ENCODE measurements at places on chromosomes 3 and 15. TPM values are rescaled to one million over a fixed set of nuclear protein-coding genes. Genes with fewer than 3 reads are reported as not detected.

The CHRNA3 gene
- total RNA-seq = not detected

The CCRL2 gene
- total RNA-seq = not detected

GRCh38 chr3:127529346-127530188, 61.0 kb downstream of the TPRA1 start:
- no peak for DNase-seq

DNA sequence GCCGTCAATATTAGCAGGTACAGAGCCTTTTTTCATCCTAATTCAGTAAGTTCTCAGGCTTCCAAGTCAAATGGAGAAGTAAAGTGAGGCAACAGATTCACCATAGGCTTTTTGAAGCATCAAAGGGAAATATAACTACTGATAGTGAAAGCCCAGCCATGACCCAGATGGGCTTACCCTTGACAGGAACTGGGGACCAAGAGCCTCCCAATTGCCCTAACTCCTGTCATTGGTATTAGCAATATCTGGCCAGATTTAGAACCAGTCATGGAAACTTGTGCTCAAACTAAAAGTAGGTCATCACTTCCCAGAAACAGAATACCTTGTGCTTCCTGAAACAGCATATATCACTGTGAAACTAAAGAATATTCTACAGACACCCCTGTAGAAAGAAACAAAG, 33.0 kb downstream of the NME9 start:
- no peak for DNase-seq

DNA sequence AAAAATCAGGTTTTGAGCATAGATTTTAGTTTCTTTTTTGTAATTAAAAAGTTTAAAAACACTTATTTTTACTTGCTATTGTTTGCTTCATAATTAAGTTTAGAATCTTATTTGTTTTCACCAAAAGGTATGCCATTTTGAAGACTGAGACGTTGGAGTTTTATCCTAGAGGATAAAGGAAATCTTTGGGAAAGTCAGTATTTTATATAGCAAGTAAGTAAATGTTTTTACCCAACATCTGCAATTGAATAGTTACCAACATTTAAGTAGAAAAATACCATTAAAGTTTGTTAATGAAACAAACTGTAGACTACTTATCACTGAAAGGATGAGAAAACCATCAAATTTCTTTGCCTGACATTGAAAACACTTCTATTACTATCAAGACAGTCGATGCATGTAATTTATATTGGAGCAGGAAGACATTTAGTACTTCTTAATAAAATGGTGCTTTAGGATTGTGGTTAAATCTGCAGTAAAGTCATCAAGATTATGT, 14.0 kb upstream of the CHD2 start:
- DNase-seq = no peak

The FBXO45 gene
- 1.3 TPM for total RNA-seq

GRCh38 chr3:34687671-34688070, 889.2 kb downstream of the PDCD6IP start:
- no peak for DNase-seq

The CCR2 gene
- total RNA-seq = 7.9 TPM

DNA sequence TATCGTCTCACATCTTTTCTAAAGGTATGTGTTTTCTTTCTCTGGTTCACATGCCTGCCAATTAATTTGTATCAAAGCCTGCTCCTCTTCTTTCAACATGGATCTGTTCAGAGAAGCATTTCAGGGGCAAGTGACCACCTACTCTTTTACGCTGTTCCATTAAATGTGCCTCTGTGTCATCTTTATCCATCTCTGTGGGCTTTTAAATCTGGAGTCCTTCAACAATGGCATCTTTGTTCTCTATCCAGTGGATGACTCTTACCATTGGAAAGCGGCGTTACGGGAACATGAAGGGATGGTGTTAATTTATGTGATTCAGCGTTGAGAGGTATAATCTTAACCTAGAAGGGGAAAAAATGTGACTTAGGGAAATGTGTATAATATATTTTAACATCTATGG, 92.7 kb upstream of the CFAP20DC start:
- DNase-seq = no peak

- peak; percentile 99 for DNase-seq
Measured at GRCh38 chr3:71657831-71658530, 67.2 kb downstream of the EIF4E3 start.

The HYKK gene
- total RNA-seq = 2.6 TPM

DNA sequence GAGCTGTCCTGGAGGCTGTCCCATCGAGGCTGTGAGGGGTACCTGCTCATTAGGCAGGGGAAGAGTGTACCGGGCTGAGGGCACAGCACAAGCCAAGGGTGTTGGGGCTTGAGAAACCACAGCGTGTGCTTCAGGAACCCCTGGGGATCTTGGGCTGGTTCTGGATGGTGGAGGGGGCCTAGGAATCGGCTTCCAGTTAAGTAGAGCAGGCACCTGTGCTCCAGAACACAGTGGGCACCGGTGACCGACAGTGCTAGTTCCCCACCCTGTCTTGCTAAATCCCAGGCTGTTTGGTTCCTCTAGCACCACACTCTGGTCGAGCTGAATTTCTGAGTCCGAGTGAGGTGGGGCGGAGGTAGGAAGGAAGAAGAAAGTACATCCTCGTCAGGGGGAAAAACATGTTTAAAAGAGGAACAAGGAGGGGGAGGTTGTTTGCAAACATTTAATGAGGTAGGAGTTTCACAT, 29.1 kb downstream of the SLC6A6 start:
- no peak for DNase-seq

The ZBED2 gene
- not detected for total RNA-seq

- no peak for DNase-seq
Measured at GRCh38 chr15:45606413-45606812, 19.2 kb downstream of the BLOC1S6 start.

The HHLA2 gene
- 2.1 TPM for total RNA-seq

GRCh38 chr3:188170461-188171459, 16.8 kb downstream of the LPP start:
- DNase-seq = no peak

GRCh38 chr15:93649691-93650235, 560.8 kb upstream of the RGMA start:
- DNase-seq = no peak

DNA sequence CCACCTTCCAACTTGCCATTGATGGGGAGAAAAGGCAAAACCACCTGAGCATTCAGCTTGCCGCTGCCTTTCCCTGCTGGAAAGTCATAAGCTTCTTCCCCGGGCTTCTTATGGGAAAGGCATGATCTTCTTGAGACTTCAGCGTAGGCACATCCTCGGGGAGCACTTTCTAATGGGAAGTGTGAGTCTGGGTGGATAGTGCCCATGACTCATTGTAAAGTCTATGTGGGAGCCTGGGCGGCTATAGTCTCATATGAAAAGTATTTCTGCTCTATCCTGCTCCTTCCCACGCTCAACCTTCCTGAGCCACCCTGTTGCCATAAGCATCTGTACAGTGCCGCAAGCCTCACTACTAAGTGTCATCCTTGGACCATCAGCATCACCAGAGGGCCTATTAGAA, 309.9 kb upstream of the THBS1 start:
- DNase-seq = no peak

The RLBP1 gene
- total RNA-seq = not detected

The HEMK1 gene
- total RNA-seq = 9.6 TPM

DNA sequence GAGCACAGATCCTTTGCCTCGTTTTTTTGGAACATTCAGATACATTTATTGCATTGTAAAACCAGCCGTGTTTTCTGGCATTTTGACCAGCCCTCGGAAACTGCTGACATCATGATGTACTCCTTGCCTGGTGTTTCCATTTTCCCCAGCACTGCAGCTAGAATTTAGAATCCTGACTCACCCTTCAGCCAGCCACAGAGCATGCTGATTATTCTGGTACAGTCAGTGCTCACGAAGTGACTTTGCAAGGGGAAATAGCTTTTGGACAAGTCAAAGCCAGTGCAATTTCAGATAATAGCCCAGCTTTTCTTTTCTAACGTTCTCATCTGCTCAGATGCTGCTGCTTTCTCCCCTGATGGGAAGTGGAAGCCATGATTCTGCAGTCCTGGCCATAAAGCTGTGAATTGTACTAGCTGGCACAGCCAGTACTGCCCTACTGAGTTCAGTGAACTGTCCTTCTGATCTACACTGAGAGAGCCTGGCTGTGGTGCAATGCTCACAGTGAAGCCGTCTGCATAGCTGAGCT, 12.1 kb upstream of the CNBP start:
- DNase-seq = no peak

- DNase-seq = no peak
Measured at GRCh38 chr15:32936283-32936918, 218.6 kb downstream of the GREM1 start.

GRCh38 chr3:105387122-105387751, 20.5 kb downstream of the ALCAM start:
- no peak for DNase-seq

The GAP43 gene
- not detected for total RNA-seq

All from body of pancreas (tissue), 4 donors.